Foreskin keratinocyte (primary cell): ENCODE measurements at places on chromosomes 2 and 18.

DNA sequence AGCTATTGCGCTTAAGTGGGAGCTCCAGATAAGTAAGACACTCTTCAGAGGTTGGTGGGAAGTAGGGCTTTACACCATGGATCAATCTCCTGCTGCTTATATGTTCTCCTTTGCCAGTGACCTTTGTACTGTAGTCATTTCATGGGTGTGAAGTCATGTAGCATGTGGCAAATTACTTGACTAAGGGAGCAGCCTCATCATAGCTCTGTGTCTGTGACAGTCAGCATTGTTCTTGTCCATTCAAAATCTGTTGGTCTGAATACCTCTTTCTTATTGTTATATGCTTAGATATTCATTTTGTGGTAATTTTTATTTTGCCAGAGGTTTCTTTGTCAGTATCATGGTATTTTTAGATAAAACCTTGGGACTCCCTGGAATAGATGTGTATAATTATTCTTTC, 18.2 kb downstream of the SLC4A1AP start:
- no peak for DNase-seq

DNA sequence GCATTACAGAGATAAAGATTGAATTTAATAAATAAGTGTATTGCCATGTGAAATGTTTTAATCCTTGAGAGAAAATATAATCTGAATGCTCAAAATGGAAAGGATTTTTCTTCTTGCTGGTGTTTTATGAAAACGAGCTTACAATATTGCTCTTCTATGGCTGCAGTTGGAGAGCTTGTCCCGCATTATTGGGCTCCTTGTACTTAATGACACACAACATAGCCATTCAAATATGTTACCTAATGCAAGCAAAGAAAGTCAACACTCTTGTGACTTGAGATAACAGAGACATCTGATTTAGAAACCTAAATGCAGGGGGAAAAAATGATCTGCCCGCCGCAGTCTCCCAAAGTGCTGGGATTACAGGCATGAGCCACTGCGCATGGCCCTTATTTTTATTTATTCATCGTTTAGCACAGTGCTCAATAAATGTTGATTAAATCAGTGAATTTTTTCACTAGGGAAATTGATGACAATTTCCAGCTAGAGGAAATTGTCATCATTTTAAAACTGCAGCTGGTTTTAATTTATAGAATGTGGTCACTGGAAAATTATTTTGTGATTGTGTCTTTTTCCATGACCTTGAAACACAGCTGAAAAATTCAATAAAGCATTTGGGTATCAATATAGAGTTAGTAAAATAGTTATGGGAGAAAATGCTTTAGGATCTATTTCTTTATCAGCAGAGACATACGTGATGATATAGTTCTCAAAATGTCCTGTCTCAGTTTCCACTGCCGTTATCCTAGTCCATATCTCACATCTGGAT, 2.4 kb upstream of the PRKD3 start:
- DNase-seq: no peak

- DNase-seq: no peak
These were observed 165.2 kb upstream of the BCL2L11 start for GRCh38 chr2:110955556-110955955.

GRCh38 chr2:51413726-51414125, 381.8 kb upstream of the NRXN1 start:
- DNase-seq: no peak

DNA sequence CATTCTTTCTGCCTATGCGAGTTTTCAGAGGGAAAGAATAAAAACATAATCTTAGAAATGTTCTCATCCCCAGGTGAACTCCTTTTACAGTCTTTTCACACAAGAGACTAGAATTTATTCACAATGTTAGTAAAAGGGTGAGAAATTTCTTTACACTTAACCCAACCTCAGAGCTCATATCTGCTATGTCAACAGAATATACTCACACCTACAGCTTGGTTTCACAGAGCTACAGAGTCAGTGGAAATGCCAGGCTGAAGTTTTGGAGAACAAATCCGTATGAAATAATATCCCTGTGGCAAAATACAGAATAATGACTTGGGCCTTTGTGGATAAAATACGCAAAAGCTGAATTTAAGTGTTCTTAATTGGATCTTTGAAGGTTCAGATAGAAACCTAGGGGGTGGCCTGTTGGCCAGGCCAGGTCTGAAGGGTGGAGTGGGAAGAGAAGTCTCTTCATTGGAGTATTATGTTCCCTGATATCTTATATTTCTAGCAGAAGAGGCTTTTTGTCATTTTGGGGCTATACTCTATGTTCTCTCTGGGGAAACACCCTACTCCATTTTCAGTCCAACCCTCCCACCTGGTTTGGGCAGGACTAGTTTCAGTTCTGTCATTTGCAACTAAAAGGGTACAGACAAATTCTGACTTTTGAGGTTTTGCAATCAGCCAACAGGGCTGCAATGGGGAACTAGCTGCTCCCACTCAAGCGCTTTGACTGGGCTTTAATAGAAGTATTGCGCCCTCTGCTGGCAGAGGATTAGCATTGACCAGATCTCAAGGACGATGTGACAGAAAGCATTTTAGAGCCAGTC, 25.7 kb downstream of the FBXO48 start:
- peak; percentile 38 for DNase-seq

DNA sequence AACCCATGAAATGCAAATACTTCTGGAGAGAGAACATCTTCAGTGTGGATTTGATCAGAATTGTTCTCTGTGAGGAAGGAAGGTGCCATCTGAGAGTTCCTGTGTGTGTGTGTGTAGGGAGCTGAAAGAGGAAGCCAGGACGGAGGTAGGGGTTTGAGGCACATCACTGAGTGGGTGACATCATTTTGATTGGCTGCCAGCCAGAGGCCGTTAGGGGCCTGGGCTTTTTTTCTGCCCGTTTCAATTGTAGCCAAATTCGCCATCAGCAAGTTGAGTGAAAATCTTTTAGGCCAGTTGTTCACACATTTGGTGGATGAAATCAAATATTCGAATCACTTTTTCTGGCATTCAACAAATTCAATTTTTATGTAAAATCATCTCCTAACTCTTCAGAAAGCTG, 48.9 kb downstream of the TSN start:
- DNase-seq: no peak

DNA sequence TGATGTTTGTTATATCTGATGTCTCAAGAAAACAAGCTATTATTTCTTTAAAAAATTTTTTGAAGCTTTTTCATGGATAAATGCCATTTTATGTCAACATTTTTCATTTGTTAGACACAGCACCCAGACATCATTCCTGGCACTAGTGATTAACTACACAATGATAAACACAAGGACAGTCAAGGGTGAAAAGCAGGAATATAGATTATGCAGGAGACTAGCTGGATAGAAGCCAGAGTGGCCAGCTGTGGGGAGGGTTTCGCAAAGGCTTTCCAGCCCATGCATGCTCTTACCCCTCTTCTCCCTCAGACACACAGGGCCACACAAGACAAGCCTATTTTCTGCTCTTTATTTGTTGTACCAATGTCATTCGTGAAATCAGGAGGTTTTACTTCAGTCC, 127.1 kb upstream of the TTC39C start:
- DNase-seq: peak; percentile 10

DNA sequence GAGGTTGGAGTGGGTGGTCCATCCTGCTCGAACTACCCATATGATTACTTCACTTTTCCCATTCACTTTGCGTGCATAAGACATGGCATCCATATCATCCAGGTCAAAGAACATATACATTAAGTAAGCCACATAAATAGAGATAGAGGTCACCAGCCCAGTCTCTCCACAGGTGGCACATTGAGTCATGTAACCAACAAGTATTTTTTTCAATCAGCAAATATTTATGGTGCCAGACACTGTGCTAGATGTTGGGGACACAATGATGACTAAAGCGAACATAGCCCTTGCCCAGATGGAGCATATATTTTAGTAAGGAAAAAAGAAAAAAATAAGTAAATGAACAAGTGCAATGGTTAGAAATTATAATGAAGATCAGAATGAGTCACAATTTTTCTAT, 83.6 kb upstream of the LCLAT1 start:
- no peak for DNase-seq

- no peak for DNase-seq
These were observed 222.9 kb downstream of the KLHL29 start for GRCh38 chr2:23607925-23608324.

DNA sequence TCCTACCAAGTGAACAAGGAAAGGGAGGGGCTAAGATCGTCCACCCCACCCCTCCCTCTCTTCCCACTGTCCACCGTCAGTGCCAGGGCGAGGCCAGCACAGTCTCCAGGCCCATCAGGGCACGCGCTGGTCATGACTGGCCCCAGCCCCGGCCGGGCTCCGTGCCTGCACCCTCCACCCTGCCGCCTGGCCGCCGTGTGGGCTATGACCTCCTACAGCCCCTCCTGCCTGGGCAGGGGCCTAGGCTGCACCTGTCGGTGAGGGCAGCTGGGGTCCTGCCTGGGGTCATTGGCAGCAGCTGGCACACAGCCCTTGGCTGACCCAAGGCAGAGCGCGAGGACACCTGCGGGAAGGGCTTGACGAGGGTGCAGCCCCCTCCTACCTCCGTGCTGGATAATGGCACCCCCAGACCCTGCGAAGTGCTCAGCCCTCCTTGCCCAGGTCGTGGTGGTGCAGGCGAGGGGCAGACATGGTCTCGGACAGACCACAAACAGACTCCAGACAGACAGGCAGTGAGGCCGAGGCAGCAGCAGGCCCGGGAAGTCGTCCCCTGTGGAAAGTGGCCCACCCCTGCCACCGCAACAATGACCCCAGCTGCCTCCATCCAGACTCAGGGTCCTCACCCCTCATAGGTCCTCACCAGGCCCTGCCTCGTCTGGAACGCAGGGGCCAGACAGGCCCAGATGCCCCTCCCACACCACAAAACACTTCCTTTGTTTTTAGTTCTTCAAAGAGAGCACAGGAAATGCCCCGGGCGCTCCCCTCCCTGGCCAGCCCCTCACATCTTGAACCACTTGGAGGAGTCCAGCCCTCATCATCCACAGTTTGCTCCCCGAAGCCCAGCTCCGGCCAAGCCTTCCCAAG, 43.1 kb upstream of the GPC1 start:
- no peak for DNase-seq

DNA sequence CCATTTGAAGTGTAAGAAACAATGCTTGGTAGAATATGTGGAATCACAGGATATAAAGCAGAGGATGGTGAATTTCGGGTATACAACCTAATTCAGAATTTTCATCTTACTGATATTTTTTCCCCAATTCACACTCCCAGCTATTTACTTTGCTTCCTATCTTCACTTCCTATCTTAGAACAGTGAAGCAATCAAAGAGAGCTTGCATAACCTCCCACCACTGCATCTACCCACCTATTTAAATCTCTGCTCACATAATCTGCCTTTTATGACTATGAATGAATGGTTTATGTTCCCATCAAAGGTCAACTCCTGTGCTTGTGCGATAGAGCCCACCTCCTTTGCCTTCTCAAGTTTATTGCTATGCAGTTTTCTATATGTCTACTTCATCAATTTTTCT, 3.3 kb downstream of the RMDN2 start:
- DNase-seq: no peak

GRCh38 chr2:183383854-183384253, 259.6 kb downstream of the NUP35 start:
- no peak for DNase-seq
